HCEC 1CT (cell line): ENCODE measurements at places on chromosomes 6 and 20.
A peak's percentile ranks its signal among the peaks of the same experiment; 100 is the strongest.

GRCh38 chr20:41135888-41136679 is 1.3 kb upstream of the PLCG1 start:
- DNase-seq = no peak

- DNase-seq = no peak
Observed at GRCh38 chr6:9039258-9039657, 603.9 kb upstream of the SLC35B3 start.

DNA sequence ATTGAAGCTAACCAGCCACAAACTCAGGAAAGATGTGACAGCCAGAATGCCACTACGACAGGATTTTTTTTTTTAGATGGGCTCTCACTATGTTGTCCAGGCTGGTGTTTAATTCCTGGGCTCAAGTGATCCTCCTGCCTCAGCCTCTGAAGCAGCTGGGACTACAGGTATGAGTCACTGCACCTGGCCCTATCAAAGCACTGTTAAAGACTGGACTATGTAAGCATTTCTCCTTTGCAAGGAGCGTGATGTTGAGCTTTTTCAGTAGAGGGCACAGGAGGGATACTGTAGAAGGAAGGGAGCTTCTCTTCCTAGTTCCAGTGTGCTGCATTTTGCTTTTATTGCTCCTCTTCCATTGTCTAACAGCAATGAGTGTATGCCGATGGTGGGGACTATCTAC is 35.8 kb downstream of the ZBTB9 start:
- DNase-seq = peak; percentile 7

- DNase-seq = peak; percentile 50
Observed at GRCh38 chr6:81476881-81477280, 275.6 kb downstream of the TENT5A start.

- peak; percentile 82 for DNase-seq
Observed at GRCh38 chr6:85449388-85449817, 480 bp upstream of the NT5E start.

DNA sequence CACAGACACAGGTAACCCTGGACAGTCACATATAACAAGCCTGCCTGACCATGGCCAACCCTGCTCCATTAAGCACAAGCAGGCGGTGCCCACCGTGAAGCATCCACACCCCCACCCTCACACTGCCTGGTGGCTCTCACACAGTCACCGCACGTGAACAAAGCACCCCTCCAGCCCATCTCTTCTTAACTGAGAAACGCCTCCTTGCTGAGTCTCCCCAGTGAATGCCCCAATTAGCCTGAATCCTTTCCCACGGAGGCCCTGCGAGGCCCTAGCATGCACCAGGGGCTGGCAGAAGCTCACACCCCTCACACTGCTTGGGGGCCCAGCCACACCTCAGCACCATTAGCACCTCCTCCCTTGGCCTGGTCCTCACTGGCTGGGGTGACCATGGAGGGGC is 72.3 kb downstream of the GRM4 start:
- DNase-seq = no peak

- DNase-seq = no peak
Observed at GRCh38 chr6:160634706-160635105, 29.4 kb downstream of the LPA start.

DNA sequence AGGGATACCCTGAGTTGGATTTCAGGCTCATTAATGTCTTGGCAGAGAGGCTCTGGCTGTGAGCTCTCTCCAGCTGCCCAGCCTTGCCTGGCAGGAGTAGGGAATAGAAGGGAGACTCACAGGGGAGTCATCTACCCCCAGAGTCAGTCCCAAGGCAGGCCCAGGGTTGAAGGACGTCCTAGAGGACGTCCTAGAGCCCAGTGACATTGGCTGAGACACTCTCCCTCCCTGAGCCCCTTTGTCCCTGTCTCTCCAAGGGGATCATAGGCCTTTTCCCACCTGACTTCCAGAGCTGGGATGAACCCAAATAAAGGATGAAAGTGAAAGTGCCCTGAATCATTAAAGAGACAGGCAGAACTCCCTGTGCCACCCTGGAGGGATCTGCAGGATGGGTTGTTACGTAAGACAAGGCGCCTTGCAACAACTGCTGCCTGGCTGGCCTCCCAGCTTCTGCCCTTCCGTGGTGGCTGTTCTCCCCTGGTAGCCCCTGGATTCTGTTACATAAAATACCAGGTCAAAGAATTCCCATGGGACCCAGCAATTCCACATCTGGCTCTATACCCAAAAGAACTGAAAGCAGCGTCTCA is 53.6 kb upstream of the SIRPA start:
- no peak for DNase-seq

DNA sequence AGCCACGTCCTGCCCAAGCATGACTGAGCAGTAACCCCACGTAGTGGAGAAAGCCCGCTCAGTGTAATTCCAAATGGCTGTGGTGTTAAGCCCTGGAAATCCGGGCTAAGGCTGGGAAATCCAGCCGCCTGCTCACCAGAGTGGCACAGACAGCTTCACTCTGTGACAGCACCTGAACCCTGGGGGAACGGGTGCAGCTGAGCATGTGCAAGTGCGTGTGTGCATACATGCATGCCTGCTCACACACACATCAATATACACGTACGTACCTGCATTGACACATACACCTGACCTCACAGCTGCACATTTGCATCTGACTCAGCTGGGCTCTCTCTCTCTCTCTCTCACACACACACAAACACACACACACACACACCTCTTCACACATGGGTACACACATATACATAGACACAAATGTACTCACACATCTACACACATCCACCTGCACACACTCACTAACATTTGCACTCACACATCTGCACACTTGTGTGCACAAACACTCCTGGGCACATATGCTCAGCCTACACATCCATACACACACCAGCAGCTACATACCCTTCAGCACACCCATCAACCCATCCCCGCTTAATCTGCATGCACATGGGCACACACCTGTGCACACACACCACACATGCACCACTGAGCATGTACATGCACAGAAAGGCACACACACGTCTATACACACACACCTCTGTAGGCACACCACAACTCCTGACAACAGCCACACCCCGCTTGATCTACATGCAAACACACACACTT is 114.1 kb downstream of the GRM4 start:
- DNase-seq = no peak

- no peak for DNase-seq
Observed at GRCh38 chr6:79005497-79005896, 72.6 kb downstream of the PHIP start.

DNA sequence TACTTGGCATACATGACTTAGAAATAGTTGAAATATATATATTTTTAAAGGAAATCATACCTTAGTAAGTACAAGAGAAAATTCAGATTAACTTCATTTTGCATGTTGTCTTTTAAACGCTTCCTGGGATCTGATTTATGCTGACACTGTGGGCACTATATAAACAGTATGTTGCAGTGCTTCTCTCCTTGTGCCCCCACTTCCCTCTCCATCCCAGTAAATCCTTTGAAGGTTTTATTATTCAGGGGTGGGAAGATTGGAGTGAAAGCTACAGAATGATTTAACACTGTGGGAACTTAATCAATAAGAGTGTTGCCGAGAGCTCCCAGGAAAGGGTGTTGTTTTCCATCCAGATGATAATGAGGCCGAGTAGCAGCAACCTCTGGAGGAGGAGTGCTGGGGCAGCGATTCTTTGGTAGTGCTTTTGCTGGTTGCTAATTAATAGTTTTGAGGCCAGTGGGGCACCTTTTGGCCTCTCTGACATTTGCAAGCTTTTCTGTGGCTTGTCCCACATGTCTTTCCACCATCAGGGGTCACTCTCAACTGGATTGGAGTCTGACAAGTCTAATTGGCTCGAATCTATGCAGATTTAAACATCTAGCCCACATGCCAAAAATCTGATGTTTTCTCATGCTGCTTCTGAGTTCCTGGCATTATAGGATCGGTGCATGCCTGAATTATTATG is 183.0 kb upstream of the MMS22L start:
- no peak for DNase-seq
